ENCODE measurements at places on chromosomes 13 and 19. TPM values are rescaled to one million over a fixed set of nuclear protein-coding genes. Genes with fewer than 3 reads are reported as not detected.

The ZNF730 gene
- 1.5 TPM for total RNA-seq

GRCh38 chr19:7674010-7675005 is 2.6 kb upstream of the MCEMP1 start:
- H3K27me3 ChIP-seq, result no peaks in the 10 kb centered on the region
- no peaks in the 10 kb centered on the region for H3K36me3 ChIP-seq
- no peaks in the 10 kb centered on the region for H3K4me1 ChIP-seq
- no peak overlapping the region for H3K4me3 ChIP-seq

DNA sequence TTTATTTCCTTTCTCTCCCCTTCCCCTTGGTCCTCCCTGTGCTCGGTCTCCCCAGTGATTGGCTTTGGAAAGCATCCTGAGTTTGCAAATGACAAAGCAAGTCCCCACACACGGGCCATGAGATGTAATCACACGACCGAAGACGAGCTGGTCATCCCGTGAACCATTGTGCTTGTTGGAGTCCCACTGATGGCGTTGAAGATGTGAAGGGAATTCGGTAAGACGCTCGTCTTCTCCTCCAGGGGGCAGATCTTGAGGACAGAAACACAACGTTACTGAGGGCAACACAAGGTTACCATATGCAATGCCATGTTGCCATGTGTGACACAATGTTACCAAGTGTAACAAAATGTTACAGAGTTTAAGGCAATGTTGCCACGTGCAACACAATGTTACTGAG is 42.0 kb upstream of the SLC15A1 start:
- no peak overlapping the region for H3K4me3 ChIP-seq
- no peak overlapping the region for H3K27ac ChIP-seq
- no peaks in the 10 kb centered on the region for H3K27me3 ChIP-seq
- H3K36me3 ChIP-seq, result no peaks in the 10 kb centered on the region
- no peak for DNase-seq

GRCh38 chr19:33503433-33504057 is 18.0 kb downstream of the PEPD start:
- H3K27me3 ChIP-seq, result no peaks in the 10 kb centered on the region
- no peak for DNase-seq
- H3K36me3 ChIP-seq, result no peaks in the 10 kb centered on the region
- no peak overlapping the region for H3K4me3 ChIP-seq
- H3K4me1 ChIP-seq, result no peaks in the 10 kb centered on the region

All from ovary (tissue), 10 donors.